ENCODE measurements at places on chromosomes 6 and 20.

GRCh38 chr6:4717124-4717523 lies 59.1 kb upstream of the CDYL start:
- DNase-seq: no peak

DNA sequence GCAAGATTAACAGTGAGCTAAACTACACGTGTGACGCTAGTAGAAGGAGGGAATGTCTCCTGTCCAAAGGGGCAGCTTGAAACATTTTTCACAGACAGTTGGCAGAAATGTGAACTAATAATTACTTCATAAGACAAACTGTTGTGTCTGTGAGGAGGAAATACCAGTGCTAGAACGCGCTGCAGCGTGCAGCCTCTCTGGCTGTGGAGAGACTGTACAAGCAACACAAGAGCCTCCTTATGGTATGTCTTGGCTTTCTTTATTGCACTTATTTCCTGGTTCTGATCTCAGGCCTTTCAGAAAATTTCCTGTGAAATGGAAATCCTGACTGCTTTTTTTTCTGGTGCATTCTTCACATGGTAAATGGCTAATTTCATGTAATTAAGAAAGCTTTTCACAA lies 25.3 kb upstream of the TIAM2 start:
- no peak for DNase-seq

DNA sequence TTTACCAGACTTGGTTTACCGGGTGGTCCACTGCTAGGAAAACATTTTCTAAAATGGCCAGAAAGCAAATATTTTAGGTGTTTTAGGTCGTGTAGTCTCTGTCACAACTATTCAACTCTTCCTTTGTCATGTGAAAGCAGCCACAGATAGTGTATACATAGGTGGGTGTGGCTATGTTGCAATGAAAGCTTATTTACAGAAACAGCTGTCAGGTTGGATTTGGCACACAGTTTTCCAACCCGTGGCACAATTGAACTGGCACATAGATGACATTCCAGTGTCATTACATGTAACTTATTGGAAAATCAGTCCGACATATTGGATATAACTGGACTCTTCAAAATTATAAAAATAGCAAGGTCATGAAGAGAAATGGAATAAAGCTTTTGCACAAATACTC lies 68.9 kb upstream of the KCNQ5 start:
- no peak for DNase-seq

GRCh38 chr20:11738852-11739251 lies 178.8 kb upstream of the BTBD3 start:
- DNase-seq: no peak

- DNase-seq: no peak
Measured at GRCh38 chr20:47405775-47406325, 49.4 kb upstream of the ZMYND8 start.
